Ovary (tissue), 10 donors: ENCODE measurements at places on chromosomes 6 and 20. TPM values are rescaled to one million over a fixed set of nuclear protein-coding genes. Genes with fewer than 3 reads are reported as not detected.

DNA sequence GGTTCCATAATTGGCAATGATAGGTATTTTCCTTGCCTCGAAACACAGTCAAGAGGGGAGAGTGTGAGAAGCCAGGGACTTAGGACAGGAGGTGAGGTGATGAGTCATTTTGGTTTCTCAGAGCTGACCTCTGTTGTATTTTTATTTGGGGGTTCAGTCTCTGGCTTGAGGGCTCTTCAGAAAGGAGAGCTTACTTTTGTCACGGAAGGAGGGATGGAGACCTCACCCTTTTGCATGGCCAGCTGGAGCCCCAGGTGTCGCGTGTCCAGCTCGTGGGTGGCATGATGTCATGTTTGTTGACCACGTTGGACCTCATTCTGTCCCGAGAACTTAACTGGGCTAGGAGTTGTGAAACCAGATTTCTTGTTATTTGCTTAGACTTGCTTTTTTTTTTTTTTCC is 293.9 kb downstream of the QKI start:
- no peak for DNase-seq

DNA sequence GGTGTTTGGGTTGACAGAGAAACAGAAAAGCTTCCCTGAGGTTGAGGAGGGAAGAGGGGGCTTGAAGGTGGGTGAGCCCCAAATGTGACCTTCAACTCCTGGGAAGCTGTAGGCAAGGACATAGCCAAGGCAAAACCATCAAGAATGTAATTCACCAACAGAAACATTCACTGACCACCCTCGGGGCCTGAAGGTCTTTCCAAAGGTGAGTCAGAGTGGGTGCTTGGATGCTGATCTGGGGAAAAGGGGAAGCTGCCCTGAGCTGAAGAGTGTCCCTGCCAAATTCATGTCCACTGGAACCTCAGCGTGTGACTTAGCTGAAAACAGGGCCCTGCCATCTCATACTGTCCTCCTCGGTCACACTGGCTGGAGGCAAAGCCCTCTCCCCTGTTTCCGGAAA is 234.2 kb upstream of the SULF2 start:
- DNase-seq: no peak

DNA sequence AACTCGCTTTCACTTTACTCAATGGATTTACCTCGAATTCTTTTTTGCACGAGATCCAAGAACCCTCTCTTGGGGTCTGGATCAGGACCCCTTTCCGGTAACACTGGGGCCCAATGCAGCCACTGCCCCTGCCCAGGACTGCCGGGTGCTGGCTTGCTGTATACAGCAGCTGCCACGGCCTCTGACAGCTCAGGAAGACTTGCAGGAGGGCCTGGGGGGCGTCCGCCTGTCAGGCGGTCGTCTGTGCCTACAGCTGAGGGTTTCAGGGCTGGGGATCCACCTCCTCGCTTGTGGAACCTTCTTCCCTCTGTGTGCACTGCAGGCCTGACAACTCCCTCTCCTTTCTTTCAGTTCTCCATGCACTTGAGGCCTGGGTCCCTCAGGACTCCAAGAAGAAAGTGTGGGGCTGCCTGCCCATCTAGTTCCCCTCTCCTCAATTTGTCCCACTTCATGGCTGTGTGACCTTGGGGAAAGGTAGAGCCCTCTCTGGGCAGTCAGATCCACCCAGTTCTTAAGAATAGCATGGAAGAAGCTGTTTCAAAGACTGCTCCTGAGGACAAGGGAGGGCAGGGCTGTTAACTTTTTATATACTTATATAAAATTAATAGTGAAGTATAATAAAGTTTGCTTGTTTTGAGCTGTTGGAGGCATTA is 75.0 kb upstream of the LGSN start:
- no peak for DNase-seq

DNA sequence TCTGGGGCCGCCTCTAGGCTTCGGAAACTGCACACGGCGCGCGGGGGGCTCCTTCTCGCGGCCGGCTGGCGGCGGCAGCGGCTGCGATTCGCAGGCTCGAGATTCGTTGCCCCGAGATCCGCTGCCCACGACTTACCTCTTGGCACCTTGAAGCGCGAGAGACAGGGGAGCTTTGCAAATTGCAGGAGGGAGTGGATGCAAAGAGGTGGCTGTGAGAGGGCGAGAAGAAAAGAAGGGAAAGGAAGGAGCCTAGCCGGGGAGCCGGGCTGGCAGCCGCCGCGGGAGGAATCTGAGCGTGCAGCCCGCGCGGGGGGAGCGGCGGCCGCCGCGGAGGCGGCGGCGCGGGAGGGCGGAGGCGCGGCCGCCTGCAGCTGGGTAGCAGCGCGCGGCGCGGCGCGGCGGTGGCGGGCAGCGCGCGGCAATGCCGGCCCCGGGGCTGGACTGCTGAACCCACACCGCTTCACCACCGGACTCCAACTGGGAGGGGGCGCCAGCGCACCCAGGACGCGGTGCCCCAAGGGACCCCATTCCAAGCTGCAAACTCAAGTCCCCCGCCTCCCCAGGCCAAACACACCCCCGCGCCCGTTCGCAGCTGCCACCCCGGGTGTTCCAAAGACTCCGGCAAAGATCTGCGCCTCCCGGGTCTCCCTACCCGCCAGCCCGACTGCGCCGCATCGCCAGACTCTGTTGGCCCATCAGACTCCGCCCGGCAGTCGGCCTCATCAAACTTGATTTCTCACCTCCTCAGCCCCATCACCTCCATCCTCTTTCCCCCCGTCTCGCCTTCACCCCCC is 44.2 kb upstream of the SUPT3H start:
- peak; percentile 39 for DNase-seq

DNA sequence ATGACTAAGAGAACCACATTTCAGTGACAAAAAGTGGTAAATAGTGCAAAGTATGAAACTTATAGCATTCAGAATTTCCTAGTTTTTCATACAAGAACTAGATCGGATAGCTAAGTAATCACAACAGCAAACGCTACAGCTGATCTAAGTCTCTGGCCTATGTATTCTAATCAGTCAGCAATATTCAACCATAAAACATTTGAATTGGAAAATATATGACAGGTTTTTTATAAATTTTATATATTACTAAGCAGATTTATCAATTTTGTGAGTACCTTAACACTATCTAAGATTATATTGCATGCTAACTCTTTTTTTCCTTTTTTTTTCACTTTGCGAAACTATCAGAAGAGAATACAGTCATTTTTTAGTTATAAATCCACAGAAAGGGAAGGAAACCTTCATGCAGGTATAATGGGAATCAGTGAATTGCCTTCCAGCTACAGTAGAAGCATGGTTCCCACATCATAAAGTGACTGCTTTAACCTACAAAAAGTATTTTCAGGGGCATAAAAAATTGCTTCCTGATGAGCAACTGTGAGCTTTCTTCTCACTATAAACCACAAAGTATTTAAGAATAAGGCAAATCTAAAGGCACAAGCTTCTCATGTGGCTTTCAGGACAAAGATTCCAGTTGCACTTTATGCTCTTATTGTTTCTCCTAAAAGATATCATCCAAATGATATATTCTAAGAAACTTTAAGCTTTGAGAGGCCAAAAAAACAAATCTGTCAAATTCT is 74.0 kb upstream of the GJE1 start:
- no peak for DNase-seq

DNA sequence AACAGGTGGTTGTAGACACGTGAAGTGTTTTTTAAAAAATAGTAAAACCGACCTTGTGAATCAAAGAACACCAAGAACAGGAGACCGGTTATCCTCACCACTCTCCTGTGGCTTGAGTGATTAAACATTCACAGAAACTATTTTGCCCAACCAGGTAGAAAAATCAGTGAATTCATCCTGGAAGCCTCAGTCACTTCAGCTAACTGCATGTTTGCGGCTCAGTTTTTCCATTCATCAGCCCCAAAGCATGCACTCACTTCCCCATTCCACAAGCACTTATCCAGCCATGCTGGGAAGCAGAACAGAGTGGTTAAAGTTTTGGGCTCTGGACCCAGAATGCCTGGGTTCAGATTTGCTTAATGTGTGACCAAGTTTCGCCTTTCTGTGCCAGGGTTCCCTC is 2.4 kb downstream of the LRRN4 start:
- DNase-seq: no peak

- no peak for DNase-seq
Measured at GRCh38 chr6:126133984-126134383, 147.6 kb downstream of the TRMT11 start.

FAM83C gene
- total RNA-seq: not detected

DNA sequence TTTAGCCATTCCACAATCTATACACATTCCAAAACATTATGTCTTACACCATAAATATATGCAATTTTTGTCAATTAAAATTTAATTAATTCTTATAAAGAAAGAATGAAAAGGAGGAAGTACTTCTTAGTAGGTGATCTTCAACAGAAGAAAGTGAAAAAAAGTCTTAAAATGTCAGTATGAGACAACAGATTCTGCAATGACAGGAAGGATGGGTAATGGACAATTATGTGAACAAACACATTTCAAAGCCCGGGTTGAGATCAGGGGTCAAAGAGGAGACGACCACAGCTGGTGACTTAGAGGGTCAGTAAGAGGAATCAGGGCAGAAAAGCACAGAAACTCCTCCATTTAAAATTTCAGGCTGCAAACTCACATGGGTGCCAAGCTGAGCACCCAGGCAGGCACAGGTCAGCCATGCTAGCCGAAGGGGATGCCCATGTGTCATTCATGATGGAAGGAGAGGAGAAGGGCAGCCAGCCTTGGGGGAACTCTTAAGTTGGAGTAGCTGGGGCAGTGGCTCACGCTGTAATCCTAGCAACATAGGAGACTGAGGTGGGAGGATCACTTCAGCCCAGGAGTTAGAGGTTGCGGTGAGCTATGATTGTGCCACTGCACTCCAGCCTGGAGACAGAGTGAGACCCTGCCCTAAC is 11.0 kb downstream of the VSX1 start:
- no peak for DNase-seq

DNA sequence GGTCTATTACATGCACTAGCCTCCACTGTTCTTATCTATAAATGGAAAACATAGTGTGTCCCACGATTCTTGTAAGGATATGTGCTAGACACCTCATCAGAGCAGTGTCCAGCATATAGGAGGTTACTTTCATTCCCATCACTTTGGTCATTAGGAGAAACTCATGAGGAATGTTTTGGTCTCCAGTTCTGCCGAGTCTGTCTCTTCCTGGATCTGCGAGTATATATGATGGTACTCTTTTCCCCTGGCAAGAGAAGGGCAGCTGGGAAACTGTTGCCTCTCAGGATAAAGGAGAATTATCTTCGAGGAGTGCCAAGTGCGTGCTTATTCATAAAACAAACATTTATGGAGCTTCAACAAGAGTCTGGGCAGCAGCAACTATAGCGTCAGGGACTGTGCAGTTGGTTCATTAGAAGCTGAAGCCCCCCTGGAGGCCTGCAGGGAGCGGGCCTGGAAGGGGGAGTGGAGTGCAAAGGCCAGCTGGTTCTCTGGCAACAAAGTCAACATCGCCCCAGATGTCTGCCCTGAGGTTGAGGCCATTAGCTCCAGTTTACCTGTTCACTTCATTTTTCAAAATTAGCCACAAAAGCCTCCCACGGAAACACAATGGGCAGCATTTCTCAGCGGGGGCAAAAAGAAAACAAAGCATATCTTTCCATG is 811.9 kb downstream of the MAFB start:
- no peak for DNase-seq

LRRN4 gene
- 0.27 TPM for total RNA-seq

EDN1 gene
- total RNA-seq: 11.1 TPM

- no peak for DNase-seq
Measured at GRCh38 chr20:4056880-4057279, 41.5 kb upstream of the RNF24 start.

- DNase-seq: no peak
Measured at GRCh38 chr6:128135325-128135724, 234.5 kb upstream of the THEMIS start.

GRCh38 chr20:3011752-3012151 is 31.7 kb upstream of the GNRH2 start:
- no peak for DNase-seq

- peak; percentile 61 for DNase-seq
Measured at GRCh38 chr6:138795809-138796603, at the start of gene ECT2L. Gene ECT2L (plus strand): TSS chr6:138796087. CDS start chr6:138813275, 17,188 bp downstream.

GRCh38 chr6:7106215-7106751 is 1.5 kb upstream of the RREB1 start:
- no peak for DNase-seq

DNA sequence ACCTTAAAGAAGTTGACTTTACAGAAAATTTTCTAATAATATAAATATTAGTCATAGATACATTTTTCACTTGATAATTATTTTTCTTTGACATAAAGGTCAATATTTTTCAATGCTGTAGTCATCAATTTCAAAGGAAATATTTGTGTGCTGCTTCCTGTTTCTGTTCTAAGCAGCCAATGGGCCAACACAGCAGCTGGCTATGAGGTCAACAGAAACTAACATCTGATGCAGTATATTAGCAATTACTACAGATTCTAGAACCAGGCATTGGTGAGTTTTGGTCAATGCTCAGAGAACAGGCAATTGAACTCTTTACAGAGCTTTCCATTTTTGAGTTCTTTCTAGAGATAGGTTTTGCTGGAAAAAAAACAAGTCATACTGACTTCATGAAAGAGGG is 669.6 kb upstream of the NRSN1 start:
- no peak for DNase-seq

DNA sequence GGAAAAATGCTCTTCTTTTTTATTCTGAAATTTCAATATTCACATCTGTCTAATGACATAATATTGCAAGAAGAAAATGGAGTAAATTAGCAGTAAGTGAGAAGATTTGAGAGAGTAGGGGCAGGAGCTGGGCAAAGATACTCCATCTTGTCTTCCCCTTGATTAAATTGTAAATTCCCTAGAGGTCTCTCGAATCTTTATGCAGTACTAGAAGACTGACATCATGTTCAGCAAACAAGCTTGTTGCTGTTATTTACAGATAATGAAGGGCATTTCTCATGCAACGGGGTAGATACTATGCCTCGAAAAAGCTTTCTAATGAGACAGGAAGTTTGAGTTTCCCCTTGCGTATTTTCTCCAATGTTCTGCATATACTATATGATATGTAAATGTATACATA is 306.9 kb upstream of the PTCHD4 start:
- no peak for DNase-seq

GRCh38 chr6:53461041-53461656 is 83.8 kb downstream of the GCLC start:
- DNase-seq: no peak

DNA sequence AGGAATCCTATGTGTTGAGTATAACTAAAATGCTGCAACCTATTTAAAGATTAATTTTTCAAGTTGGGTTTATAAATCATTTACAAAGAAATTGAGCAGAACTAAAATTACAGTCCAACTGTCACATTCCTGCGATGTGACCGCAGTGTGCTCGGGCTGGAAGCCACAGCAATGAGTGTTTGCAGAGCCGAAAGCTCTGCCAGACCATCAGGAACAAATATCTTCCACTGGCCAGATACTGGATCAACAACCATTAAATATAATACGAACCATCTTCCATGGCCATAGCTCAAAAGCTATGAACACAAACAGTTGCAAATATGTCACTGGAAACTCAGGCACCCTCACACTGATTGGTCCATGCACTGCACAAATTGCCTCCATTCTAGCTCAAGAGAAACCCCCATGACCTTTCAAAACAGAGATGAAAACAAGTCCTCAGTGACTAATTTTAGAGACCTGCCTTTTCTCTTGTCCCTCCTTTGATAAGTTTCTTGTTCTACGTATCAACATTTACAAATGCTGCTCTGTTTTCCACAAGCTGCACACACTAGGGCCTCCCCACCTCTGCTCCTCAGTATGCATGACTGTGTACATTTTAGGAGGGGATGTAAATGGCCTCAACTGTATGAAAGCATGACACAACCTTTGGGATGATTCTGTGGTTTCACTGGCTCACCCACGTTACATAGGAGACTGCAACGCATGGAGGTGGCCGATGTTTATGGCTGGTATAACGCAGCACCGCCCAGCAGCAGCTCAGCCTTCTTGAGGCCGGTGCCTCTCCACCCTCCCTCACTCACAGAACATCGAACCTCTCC is 171.7 kb downstream of the WDR27 start:
- DNase-seq: no peak

UNC93A gene
- total RNA-seq: 0.92 TPM

HLA-DRA gene
- total RNA-seq: 130 TPM
